ENCODE measurements at places on chromosomes 1 and 21. TPM values are rescaled to one million over a fixed set of nuclear protein-coding genes. Genes with fewer than 3 reads are reported as not detected.

PGLYRP3 gene
- 34.2 TPM for total RNA-seq

DNA sequence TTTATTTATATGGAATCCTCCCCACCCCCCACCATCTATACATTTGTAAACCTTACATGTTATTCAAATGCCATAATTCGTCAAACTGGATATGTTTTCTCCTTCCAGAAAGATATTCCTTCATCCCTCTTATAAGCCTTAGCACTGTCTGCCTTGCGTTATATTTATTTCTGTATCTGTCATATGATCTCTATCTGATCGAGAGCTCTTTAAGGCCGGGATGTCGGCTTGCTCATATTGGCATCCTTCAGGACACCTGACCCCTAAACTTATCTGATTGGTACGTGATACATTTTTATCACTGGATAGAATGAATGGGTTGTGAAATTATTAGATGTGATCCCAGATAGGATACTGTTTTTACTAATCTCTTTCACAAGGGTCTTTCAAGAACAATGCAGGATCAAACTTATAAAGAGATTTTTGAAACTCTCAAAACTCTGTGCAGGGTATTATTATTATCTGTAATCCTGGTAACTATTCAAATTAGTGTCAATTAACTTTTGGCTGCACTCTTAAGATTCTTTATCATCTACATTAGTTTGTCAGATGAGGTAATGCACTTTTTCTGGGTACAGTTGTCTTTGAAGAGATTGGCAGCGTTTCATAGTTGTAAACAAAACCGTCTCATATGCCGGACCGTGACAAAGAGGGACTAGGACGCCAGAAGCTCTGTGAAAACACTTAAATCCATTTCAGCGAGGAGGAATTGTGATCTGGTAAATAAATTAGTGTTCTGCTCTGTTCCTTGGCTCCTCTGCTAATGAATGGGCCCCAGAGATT is 152.0 kb downstream of the KIF26B start:
- no peak overlapping the region for H3K4me3 ChIP-seq
- H3K27ac ChIP-seq, result no peak overlapping the region
- H3K4me1 ChIP-seq, result peaks cover 17% of the 10 kb centered on the region
- DNase-seq, result no peak
- H3K27me3 ChIP-seq, result no peaks in the 10 kb centered on the region

STX12 gene
- total RNA-seq, result 54.8 TPM

APCS gene
- total RNA-seq, result not detected

- H3K27ac ChIP-seq, result no peak overlapping the region
- H3K36me3 ChIP-seq, result no peaks in the 10 kb centered on the region
- H3K27me3 ChIP-seq, result peaks cover 15% of the 10 kb centered on the region
- H3K4me3 ChIP-seq, result no peak overlapping the region
- H3K4me1 ChIP-seq, result peaks cover 4% of the 10 kb centered on the region
- DNase-seq, result no peak
Measured at GRCh38 chr1:206769304-206769731, 1.3 kb upstream of the IL19 start.

TFF3 gene
- 8.0 TPM for total RNA-seq

ACKR1 gene
- 36.0 TPM for total RNA-seq

DNA sequence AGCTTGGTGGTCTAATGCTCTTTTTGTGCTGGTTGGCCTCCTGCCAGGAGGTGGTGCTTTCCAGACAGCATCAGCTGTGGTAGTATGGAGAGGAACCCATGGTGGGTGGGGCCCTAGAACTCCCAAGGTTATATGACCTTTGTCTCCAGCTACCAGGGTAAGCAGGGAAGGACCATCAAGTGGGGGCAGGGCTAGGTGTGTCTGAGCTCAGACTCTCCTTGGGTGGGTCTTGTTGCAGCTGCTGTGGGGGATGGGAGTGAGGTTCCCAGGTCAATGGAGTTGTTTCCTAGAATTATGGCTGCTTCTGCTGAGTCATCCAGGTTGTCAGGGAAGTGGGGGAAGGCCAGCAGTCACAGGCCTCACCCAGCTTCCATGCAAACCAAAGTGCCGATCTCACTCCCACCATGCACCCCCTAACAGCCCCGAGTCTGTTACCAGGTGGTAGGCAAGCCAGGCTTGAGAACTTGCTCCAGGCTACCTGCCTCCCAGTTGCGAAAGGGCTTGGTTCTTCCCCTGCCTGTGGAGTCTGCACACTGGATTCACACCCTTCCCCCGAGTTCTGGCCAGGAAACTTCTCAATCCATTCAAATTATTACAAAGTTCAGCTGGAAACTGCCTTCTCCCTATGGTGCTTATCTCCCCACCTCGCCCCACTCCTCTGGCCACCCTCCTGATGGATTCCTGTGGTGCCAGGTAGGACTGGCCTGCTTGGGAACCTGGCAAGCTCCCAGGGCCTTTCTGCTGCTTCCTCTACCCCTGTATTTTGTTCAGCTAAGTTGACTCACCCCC is 37.8 kb downstream of the DRAM2 start:
- DNase-seq, result no peak
- H3K27me3 ChIP-seq, result no peaks in the 10 kb centered on the region
- no peaks in the 10 kb centered on the region for H3K36me3 ChIP-seq
- H3K27ac ChIP-seq, result no peak overlapping the region
- no peaks in the 10 kb centered on the region for H3K4me1 ChIP-seq

TSNAX gene
- total RNA-seq, result 18.8 TPM

GRCh38 chr21:27047283-27047657 is 80.4 kb upstream of the ADAMTS5 start:
- no peak for DNase-seq
- H3K4me3 ChIP-seq, result no peak overlapping the region
- H3K27me3 ChIP-seq, result no peaks in the 10 kb centered on the region
- no peaks in the 10 kb centered on the region for H3K36me3 ChIP-seq

CRYBG2 gene
- 48.9 TPM for total RNA-seq

AGBL4 gene
- total RNA-seq, result 1.0 TPM

- no peak overlapping the region for H3K27ac ChIP-seq
- DNase-seq, result no peak
- no peaks in the 10 kb centered on the region for H3K36me3 ChIP-seq
- H3K4me1 ChIP-seq, result peaks cover 3% of the 10 kb centered on the region
- H3K27me3 ChIP-seq, result peaks cover 4% of the 10 kb centered on the region
- no peak overlapping the region for H3K4me3 ChIP-seq
Measured at GRCh38 chr1:234331507-234331906, 41.7 kb upstream of the COA6 start.

DCDC2B gene
- total RNA-seq, result not detected
